ENCODE measurements at places on chromosomes 7 and 10. TPM values are rescaled to one million over a fixed set of nuclear protein-coding genes. Genes with fewer than 3 reads are reported as not detected.

DNA sequence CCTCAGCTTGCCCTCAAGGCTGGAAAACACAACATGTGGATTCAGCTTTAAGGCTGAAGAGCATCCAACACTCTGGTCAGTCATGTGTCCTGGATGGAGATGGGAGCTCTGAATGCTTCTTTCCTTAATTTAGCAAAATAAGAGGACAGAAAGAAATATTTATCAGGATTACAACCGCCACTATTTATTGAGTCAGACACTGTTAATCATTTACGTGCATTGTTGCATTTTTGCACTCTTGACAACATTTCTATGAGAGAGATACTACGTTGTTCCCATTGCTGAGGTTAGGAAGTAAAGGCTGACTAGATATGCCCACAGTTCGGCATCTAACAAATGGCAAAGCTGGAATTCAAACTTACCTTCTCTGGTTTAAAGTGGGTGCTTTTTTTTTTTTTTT is 101.8 kb upstream of the KMT2C start:
- no peak for DNase-seq

GRCh38 chr7:5344342-5344741 is 61.6 kb downstream of the SLC29A4 start:
- DNase-seq: no peak

DNA sequence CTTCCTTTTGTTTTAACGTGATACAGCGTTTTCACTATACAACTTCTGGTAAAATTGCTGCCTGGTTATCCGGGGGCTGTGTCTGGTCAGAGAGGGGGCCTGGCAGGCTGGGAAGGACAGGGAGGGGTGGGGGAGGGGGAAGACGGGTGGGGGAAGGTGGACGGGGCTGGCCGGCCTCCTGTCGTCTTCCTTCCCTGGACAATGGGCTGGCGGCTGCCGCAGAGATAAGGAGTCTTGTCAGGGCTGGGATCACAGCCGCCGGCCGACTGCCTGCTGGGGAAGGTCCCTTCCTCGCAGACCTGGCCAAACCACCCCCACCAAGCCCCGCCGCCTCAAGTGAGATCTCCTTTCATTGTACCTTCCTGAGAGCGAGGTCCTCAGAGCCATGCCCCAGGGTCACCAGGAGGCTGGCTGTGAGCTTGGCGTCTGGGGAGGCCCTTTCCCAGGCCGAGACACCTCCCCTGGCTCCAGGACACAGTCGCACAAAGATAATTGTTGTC is 151.2 kb upstream of the TNRC18 start:
- DNase-seq: no peak

DNA sequence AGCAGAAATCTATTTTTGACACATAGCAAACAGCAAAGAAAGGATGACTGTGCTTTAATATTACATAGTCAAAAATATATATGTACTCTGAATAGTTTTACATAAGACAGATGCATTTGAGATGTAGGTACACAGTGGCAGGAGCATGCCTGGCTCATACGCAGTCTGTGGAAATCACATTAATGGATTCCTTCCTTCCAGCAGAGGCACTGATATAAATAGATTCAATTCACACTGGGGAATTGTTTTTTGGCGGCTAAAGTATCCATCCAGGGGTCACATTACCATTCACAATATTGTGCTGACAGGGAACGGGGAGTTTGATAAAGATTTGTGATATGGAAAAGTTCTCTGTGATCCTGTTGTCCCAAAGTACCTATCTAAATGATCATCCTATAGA is 72.5 kb upstream of the AGR3 start:
- no peak for DNase-seq

Gene POT1
- 32.8 TPM for polyA plus RNA-seq

DNA sequence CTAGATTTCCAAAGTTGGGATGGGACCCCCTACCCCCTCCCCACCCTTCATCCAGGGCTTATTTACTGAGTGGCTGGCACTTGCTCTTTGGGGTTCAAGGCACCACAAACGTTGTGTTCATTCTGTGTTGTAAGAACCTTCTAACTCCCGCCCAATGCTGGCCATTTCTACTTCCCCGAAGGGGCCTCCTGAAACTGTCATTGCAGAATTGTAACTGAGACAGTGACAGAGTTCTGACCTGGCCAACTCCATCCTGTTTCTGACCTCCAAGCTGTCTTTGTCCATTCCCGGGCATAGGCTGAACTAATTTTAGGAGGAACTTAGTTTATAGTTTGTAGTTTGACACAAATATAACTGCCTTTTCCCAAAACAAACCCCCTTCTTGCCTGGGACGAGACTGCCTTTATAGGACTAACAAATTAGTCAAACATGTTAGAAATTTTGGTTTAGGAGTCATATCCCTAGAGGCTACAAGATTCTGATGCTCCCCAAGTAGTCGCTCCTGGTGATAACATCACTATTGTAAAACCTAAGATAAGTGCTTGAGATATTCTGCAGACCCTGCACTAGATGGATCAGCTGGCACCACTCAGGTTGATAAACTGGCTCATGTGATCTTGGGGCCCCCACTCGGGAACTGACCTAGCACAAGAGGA is 34.8 kb upstream of the ZMIZ2 start:
- DNase-seq: no peak

Gene PAX4
- not detected for polyA plus RNA-seq

Gene C7orf33
- not detected for polyA plus RNA-seq
